Stimulated activated CD8-positive, alpha-beta memory T cell treated with anti-CD3 and anti-CD28 coated beads, Interleukin-4, amount 100 ng/mL, for 24 hours (primary cell): ENCODE measurements at places on chromosomes 7 and 10.

DNA sequence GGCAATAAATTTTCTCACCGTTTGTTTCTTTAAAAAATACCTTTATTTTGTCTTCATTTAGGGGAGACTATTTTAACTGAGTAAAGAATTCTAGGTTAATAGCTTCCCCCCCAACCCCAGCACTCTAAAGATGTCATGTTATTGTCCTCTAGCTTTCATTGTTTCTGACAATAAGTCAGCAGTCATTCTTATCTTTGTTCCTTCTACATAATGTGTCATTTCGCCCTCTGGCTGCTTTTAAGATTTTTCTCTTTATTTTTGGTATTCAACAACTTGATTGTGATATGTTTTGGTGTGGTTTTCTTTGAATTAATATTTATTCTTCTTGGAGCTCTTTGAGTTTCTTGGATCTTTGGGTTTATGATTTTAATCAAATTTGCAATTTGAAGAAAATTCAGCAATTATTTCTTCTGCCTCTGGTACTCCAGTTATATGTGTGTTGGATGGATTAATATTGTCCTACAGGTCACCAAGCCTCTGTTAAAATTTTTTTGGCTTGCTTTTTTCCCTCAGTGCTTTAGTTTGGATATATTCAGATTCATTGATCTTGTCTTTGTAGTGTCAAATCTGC is 64.6 kb upstream of the ELN start:
- DNase-seq = no peak

DNA sequence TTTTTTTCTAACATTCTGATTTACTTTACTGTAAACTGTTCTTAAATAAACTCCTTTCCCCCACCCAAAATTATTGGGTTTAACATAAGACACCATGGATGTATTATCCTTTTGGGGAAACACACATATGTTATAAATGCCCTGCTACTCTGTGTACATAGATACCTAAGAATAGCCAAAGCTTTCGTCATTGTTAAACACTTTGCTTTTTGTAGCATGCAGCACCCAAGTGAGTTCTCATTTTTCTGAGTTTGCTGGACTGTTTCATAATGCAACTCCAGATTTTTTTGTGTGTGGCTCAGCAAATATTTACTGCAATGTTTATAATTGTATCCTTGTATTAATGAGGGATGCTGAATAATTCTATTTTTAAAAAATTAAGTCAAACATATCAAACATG is 86.9 kb downstream of the VTI1A start:
- no peak for DNase-seq

- DNase-seq = no peak
Observed at GRCh38 chr7:40437498-40437897, 302.7 kb downstream of the SUGCT start.

DNA sequence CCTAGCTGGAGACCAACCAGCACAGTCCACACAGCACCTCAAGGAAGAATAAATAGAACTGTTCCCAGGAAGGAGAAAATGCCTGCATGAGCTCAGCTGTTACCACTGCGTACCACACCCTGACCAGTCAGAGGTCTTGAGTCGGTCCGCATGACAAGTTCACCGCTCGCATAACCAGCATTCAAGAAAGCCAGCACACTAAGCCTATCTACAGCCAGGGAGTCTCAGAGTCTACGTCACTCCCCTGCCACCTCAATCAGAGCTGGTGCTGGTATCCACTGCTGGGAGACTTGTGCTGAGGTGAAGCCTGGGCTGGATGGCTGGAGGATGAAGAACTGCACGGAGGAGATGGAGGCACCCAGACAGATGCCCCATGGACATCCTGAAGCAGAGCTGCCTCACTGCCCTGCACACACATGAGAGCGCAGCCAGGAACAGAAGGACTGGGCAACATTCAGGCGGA is 19.6 kb downstream of the AKR1C1 start:
- DNase-seq = no peak

DNA sequence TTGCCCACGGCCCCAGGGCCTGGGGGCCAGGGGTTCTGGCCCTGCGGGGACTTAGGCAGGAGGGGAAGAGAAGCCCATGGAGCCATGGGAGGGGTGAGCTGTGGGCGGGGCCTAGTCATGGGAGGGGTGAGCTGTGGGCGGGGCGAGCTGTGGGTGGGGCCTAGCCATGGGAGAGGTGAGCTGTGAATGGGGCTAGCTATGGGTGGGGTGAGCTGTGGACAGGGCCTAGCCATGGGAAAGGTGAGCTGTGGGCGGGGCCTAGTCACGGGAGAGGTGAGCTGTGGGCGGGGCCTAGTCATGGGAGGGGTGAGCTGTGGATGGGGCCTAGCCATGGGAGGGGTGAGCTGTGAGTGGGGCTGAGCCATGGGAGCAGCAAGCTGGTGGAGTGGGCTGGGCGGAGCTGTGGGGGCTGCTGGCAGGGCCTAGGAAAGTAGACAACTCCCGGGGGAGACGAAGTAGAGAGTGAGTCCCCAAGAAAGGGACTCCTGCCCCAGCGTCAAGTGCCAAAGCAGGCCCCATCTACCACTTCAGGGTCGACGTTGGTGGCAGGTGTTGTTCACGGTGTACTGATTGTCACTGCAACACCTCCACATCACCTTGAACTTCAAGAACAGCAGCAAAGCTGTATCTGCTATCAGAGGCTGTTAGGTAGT is 19.2 kb upstream of the TTYH3 start:
- DNase-seq = no peak

GRCh38 chr10:70302292-70302691 is 18.5 kb upstream of the NPFFR1 start:
- DNase-seq = no peak

DNA sequence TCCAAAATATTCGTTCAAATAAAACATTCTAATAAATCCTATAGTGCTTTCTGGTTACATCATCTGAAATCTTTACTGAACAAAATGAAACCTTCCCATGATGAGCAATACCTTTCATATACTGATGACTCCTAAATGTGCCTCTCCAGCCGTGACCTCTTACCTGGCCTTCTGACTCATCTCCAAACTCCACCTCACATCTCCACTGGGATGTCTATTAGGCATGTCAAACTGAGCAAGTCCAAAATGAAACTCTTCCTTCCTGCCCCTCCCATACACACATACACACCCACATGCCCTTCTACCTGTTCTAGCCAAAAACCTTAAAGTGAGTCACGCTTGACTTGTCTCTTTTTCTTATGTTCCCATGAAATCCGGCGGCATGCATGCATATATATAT is 22.9 kb downstream of the GSAP start:
- no peak for DNase-seq

DNA sequence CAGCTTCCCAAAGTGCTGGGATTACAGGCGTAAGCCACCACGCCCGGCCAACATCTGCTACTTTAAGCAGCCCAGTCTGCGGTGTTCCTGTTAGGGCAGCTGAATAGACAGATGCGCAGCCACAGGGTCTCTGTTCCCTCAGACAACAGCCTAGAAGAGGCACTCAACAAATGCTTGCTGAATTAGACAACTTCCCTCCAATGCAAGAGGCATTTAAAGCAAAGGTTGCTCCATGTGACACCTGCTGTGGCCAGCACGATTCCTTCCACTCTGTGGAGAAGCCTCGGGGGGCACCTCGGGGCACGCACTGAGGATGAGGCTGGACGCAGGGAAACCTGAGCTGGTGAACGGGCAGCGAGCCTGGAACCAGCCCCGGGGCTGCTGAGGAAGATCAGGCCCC is 237.8 kb downstream of the MAD1L1 start:
- DNase-seq = no peak

DNA sequence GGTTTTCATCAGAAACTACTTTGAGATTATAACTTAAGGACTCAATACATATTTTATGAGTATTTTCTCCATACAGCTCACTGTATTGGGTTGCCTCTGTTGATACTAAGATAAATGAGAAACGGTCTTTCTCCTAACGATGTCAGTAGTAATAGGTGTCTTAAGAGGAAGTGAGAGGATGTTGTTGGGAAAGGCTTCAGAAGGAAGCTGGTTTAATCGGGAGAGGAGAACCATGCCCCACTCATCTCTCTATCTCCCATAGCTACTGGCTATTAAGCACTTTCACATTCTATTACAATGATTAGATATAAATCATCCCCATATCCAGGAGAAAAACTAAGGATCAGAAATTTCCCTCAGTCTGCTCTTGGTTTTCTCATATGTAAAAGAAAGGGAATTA is 2.0 kb downstream of the CLEC5A start:
- DNase-seq = no peak

DNA sequence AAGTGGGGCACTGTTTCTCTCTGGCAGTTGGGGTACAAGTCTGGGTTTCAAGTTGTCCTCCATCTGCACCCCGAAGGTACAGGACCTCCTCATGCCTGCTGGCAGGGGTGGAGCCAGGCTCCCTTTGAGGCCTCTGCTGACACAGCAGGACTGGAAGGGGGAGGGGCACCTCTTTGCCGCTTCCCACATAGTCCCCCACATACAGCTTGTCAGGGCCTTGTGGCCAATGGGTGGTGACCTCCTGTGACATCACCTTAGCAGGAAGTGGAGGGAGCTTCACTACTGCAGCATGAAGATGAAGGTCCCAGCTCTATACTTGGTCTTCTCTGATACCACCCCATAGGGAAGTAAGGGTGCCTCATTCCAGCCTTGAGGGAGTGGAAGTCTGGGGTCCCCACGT is 167.8 kb downstream of the RAMP3 start:
- DNase-seq = no peak

DNA sequence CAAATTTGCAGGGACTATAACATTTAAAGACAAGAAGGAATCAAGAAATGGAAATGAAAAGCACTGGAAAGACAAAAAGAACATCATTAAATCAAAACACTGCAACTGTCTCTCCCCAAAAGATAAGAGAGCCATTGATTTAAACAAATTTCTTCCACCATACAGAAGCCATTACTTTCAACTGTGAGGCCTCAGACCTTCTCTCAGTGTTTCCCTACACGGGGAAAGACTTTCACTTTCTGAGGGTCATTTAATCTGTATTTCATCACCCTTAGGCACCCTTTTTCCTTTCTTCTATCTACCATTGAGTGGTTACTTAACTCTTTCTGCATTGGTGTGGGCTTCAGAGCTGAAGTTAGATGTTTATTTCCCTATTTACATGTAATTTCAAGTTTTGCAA is 47.5 kb downstream of the CCDC172 start:
- DNase-seq = no peak

- DNase-seq = no peak
Observed at GRCh38 chr7:154680894-154681659, 321.8 kb downstream of the PAXIP1 start.

DNA sequence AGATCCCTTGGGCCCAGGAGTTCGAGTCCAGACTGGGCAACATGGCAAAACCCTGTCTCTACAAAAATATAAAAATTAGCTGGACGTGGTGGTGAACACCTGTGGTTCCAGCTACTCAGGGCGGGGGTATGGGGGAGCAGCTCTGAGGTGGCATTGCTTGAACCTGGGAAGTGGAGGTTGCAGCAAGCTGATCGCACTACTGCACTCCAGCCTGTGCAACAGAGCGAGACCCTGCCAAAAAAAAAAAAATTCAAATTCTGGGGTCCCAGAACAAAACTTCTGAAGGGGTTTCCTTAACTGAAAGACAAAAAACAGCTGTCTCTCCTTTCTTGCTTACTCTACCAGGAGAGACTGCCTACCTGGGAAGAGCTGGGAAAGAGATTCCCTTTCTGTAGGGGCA is 27.0 kb downstream of the DNMBP start:
- DNase-seq = no peak

DNA sequence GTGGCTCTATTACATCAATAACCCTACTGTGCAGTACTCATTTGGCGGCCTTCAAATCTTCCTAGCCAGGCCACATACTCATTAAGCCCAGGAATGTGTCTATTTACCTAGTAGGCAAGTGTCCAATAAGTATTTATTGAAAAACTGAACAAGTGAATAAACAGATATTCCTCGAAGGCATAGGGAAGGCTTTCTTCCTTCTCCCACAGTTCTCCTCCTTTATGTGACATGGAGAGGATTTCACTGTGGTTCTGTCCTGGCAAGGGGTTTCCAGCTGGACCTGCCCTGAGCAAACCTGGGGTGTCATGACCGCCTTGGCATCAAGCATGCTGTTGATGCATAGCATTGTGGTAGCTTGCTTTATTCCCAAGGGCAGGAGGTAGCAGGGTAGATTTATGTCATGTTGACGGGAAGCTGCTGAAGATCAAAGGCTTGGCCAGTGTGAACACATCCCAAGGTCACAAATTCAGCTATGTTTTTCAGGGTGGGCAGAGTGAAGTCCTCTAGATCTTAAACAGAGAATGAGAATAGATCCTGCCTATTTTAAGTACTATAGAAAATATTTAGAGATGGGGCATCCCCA is 195.1 kb downstream of the INHBA start:
- no peak for DNase-seq

DNA sequence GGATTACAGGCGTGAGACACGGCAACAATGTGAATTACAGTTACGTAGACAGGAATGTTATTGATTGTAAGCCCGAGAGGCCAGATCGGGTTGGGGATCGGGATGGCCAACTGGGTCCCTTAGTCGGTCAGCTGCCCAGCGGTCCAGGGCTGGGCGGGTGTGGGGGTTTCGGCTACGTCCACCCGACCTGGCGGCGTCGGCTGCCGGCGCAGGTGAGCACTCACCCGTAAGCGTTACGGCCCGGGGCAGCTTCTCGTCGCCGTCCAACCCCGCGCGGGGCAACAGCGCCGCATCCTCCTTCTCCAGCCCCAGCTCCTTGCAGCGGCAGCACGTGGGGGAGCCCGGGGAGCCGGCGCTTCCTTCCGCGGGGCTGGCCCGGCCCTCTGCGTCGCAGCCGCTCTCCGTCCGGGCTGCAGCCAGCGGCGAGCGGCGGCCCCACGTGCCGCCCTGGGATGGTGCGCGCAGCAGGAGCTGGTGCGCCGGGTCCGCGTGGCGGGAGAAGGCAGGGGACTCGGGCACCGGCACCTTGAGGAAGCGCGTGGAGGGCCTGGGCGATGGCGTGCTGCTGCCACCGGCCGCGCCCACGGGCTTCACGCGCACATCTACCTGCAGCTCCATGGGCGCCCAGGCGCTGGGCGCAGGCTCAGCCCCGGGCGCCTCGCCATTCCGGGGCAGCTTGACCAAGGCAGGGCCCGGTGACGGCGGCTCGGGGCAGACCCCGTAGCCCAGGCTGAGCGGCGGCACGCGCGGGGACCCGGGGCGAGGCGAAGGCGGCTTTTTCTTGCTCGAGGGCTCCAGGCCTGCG is 609 bp downstream of the KLRG2 start:
- no peak for DNase-seq

DNA sequence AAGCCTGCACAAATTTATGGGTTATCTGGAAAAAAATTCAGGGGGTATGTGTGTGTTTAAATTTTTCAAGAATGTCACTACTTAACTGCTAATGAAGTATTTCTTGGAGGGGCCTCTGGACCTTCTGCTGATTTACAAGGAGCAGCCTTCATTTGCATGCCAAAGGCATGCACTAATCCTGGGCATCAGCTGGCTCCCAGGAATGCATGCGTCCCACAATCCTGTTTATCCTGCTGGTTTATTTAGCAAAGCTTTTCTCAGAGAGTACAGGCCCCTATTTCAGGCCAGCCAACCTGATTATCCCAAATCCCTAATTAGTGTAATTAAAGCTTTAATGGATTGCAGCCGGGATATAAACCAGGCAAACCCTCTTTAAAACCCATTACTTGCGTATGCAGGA is 170.4 kb downstream of the TAX1BP1 start:
- DNase-seq = no peak

DNA sequence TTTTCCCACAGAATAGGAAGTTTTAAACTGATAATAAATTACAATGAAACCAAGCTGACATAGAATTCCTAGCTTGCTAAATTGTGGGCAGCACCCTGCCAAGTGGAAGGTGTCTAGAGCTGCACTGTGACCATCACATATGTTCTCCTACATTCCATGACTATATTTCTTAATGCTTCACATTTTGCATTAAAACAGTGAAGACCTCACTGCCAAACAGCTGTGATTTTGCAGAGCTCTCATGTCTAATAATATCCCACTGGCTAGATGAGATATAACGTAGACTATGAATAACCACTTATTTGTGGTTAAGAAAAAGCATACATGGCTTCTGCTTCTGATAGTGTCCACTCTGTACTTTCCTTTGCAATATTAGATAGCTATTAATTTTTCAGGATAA is 228.3 kb upstream of the TEX47 start:
- DNase-seq = no peak
